ENCODE measurements at places on chromosomes 2 and 18.

- DNase-seq = no peak
Measured at GRCh38 chr2:29580223-29580622, 341.2 kb downstream of the ALK start.

DNA sequence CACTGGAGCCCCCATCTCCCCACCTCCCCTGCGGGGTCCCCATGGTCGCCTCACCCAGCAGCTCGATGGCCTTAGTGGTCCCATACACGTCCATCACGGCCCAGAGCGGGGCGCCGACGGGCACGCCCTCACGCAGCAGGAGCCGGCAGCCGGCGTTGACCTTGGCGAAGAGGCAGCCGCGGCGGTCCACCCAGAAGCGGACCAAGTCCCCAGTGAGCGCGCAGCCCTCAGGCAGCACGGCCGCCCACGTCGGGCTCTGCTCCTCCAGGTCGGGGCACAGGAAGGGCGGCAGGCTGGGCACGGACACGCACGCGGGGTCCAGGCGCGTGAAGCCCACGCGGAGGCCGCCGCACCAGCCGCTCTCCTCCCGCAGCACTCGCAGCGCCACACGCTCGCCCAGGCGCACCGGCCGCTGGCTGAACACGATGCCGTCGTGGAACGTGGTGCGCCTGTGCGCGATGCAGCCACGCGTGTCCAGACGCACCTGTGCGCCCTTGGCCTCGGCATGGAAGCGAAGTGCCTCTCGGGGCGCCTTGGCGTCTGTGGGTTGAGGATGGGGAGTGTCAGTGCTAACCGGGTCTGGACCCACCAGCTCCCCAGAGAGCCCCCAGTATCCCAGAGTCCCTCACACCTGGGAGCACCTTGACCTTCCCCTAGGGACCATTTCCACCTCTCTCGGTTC, 4.6 kb downstream of the NEURL3 start:
- no peak for DNase-seq

GRCh38 chr18:67926929-67927864, 410.7 kb upstream of the DSEL start:
- DNase-seq = no peak

DNA sequence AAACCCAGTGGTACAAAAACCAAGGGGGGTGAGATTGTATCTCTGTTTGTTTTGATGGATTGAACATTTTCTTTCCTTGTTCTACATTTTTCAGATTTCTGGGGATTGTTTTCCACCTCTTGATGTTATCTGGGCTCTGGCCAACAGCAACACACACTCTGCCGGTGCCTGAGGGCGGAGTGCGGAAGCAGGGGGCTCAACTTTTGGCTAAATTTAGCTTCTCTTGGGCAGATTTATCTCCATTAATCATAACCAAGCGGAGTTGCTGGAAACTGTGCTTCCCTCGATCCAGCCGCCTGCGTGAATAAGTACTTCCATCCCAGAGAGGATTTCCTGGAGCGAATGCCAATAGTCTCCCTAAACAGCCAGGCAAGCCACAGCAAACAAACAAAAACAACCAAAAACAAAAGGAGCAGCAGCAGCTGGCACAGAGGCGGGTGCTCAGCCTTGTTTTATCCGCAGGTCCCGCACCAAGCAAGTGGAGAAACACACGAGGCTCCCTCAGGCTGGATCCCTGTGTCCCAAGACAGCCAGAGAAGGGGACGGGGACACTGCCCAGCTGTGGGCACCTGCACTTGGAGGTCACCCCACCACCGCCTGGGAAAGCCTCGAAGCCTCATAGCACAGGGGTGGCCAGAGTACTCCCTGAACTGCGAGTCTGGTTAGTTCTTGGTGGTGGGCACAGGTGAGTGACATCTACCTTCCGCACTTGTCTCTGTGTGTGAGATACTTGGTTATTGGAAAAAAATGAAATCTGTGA, 143.4 kb downstream of the NDUFA10 start:
- no peak for DNase-seq

DNA sequence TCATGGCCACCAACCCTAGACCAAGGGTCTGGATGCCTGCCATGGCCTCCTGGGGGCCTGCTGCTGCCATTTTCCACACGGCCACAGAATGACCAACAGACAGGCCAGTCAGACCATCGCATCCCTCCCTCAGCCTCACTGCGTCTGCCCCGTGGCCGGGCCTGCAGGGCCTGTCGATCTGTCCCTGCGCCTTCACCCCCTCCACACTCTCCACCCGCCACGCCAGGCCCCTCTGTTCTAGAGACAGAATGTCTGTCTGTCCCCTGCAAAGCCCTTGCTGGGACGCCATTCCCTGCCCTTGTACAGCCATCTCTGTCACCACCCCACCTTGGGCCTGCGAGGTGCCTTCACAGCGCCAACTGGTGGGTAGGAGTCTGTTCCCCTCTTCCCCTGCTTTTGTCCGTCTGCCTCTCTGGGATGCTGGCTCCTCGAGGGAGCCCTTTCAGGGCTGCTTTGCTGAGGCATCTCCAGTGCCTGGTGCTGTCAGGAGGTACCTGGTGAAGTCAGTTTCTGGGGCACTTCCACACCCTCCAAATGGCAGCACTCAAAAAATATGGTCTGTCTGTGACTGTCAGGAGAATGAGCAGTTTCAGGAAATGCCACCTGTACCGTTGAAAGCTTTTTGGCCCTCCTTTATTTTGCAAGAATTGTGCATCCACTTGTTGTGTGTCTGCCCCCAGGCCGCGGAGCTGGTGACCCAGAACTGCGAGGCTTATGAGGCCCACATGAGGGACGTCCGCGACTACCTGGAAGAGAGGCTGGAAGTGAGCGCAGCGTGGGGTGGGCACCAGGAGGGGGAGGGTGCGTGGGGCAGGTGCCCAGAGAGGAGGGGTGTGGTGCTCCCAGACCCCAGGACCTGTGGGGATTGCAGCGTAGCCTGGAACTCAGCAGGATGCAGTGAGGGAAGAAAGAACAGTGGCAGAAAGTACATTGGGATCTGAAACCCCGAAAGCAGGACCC, 6.7 kb upstream of the ESPNL start:
- DNase-seq = no peak

DNA sequence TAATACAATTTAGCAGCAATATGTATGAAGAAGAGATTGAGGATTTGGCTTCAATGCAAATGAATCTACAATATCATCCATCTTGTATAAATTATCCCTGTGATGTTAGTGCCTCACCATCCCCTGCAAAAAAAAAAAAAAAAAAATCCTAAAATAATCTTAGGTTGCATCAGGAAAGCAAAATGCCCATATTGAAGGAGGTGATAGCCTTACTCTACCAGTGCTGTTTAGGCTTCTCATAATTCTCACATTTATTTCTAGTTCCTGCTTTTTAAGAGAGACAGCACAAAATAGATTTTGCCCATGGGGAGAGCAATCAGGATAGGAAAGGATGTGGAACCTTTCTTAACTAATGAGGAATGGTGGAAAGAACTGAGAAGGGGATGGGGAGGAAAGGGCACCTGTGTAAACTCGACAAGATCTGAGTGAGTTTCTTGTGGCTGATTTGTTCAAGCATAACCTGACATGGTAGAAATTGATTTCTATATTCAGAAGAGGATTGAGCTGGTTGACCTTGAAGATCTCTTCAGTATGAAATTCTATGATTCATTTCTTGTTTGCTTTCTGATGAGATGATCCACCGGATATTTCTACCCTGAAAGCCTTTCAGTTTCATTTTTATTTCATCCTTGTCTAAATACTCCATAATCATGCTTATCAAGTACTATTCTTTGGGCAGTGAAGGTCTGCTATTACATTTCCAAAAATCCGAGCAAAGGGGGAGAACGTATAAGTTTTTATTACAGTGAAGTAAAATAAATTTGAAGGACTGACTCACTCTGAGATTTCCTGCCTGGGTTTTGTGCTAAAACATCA, 391.2 kb downstream of the PTPRM start:
- DNase-seq = no peak

DNA sequence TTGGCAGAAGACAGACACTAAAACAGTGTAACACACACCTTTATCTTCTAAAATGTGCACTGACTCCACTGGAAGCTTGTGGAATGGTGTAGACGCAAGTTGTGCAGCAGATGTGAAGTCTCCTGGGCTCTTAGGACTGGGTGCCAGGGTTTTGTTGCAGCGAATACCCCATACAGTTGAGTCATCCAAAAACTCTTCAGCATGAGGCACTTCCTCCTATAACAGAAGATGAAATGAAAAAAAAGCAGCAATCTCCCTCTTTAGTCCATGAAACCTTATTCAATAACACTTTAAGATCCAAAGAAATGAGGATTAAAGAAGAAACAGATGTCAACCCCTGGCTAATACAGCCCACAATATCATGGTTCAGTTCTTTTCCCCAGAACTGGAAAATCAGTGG, 22.2 kb downstream of the BUB1 start:
- no peak for DNase-seq

GRCh38 chr2:135650721-135651120, 90.9 kb upstream of the UBXN4 start:
- no peak for DNase-seq

GRCh38 chr2:12035029-12035720, 288.7 kb downstream of the LPIN1 start:
- DNase-seq = no peak

DNA sequence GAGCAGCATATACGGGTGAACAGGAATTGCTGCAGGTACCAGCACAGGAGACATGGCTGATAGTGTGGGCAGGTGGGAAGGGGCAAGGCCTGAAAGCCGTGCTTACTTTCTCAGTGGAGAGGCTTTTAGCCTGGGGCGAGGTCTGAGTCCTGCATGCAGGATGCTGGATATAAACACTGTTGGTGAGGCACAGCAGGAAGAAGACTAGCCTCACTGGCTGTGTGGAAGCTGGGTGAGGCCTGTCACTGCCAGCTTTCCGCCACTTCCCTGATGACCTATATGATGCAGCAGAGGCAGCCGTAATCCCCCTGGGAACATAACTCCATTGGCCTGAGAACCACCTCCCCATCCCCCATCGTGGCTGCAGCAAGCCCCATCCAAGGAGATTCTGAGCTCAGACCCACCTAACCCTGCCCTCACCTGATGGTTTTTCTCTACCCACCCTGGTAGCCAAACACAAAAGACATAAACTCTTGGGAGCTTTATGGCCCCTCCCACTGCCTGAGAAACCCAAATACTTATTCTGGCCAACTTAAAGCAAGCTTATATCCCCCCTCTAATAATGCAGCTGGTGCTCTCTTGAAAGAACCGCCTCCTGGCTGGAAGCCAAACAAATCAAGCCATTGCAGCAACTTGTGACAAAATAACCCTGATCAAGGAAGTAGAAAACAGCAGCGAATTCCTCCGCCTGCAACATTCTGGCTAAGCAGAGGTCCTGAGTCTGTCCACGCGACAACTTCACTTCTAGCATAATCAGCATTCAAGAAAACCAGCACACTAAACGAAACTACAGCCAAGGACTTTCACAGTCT, 54.6 kb upstream of the DSC1 start:
- DNase-seq = no peak

GRCh38 chr18:46705521-46705920, 48.5 kb upstream of the LOXHD1 start:
- DNase-seq = no peak

DNA sequence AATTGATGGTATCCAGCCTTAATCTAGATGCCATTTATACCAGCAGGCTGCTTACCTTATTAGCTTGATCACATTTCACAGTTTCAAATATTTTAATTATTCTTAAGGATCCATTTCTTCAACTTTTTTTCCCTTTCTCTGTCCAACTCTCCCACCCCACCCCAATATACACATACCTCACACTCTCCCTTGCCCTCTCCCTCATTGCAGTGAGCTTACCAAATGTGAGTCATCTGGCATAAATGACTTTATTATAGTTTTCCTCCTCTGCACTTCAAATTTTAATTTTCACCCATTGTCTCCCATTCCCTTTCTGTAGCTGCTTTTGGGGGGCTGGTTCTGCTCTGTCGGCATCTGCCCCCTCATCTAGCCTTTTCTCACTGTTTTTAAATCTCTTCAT, 12.9 kb downstream of the HTR2B start:
- DNase-seq = no peak

DNA sequence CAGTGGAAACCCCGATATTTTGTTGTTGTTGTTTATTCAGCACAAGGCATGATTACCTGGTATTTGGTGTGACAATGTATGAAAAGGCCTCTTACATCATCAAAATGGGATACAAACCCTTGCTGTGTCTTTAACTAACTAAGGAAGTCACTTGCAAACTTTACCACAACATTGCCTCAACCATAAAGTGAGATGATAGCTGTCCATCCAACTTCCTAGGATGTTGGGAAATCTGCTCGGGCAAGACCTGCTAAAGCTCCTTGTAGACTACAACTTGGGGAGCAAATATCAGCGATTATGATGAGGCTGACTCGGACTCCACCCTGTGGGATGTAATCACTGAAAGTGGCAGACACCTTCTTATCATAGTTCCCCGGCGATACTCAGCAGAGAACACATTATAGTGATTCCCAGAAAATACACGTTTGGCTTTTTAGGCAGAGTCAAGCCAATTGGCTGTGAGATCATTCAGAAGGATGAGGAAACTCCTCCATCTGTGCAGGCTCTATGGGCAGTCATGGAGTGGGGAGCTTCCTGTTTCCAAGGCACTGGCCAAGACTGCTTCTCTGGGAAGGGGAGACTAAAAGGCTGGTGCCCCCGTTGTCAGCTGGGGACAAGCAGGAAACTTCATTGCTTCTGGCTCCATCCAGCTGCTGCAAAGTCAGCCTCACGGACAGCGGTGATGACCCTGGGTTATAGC, 289.0 kb downstream of the RNF144A start:
- DNase-seq = no peak

DNA sequence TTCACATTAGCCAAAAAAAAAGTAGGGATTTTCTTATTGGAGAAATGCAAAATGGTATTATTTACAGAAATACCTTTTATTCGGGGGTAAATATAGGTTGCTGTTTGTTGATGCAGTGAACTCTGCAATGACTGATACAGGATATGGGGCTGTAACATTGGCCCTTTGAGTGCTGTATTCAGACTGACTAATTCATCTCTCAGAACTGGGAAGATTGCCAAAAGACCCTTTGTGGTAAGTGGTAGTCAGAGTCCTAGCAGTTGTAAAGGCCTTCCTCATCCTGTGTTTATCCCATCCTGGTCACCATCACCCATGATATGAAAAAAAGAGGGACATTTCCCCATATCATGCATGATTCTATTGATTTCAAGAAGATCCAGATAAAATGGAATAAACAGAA, 14.0 kb upstream of the DCC start:
- no peak for DNase-seq

DNA sequence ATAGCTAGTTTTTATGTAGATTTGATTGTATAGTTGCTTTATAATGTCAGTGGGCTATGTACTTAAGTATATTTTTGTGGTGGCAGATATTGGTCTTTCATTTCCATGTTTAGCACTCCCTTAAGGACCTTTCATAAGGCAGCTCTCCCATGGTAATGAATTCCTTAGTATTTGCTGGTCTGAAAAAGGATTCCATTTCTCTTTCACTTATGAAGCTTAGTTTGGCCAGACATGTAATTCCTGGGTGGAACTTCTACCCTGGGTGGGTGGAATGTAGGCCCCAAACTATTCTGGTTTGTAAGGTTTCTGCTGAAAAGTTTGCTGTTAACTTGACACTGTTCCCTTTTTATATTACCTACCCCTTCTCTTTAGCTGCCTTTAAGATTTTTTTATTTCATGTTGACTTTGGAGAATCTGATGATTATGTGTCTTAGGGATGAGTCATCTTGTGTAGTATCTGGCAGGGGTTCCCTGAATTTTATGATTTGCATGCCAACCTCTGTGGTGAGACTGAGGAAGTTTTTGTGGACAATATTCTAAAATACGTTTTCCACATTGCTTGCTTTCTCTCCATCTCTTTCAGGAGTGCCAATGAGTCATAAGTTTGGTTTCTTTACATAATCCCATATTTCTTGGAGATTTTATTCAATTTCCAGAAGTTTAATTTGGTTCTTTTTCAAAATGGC, 65.4 kb upstream of the VRK2 start:
- DNase-seq = no peak

Measured in right renal cortex interstitium (tissue), 3 donors.